ENCODE measurements at places on chromosomes 7 and 10.

DNA sequence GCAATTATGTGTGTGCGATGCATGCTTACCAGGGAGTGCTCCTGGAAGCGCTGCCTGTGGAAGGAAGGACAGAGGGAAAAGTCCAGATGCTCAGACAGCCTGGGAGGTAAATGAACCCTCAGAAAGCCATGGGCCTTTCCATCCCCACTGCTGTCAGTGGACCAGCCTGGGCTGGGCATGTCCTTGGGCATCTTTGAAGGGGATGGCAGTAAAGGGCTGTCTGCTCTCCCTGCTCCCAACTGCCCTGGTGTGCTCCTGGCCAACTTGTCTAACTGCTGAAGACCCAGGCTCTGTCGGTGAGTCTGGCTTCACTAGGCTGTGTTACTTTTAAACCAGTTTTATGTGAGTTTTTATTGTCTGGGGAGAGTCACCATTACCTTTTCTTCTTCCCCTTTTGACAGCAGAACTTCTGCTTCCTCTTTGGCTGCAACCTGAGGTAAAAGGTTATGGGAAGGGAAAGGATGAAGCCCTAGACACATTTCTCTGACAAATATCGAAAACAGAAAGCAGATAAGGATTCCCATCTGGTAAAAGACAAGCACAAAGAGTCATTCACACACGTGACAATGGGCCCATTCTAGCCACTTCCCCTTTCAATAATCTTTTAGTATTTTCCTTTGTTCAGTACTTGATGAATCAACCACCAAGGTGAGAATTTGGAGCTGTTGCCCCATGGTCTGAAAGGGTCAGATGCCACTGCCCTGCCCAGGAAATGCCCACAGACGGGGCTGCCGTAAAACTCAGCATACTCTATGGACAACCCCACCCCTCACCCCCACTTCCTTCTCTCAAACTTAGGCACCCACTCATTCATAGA, 27.6 kb upstream of the PIK3AP1 start:
- DNase-seq: no peak

DNA sequence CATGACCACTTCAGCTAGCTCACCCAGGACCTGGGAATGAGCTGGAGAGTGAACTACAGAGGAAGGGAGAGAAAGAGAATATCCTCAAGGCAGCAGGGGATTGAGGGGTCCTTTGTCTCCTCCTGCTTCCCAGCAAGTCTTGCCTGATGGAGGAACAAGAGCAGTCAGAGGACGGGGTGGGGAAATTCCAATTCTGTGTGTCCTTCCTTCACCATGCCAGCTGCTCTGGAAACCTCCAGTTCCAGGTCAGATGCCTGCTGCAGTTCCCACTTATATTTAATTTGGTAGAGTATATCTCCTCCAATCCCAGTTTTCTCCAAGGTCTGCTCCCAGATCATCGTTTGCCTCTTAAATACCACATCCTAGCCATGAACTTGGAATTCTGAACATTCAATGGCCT, 21.4 kb upstream of the LEP start:
- DNase-seq: no peak

DNA sequence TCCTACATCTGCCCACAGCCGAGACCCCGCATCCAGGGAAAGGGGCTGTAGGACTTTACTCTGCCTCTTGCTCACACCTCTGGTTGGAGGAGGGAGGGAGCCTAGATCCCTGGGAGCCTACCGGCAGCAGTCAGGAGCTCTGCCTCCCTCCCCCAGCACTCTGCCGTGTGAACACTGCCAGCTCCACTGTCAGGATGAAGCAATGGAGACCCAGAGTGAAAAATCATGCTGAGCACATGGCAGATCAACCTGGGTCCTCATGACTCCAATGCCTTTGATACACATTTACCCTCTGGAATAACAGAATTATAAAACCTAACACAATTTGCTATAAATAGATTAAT, 477.7 kb downstream of the TNS3 start:
- no peak for DNase-seq

GRCh38 chr10:62307635-62308034, 39.0 kb upstream of the RTKN2 start:
- DNase-seq: no peak

DNA sequence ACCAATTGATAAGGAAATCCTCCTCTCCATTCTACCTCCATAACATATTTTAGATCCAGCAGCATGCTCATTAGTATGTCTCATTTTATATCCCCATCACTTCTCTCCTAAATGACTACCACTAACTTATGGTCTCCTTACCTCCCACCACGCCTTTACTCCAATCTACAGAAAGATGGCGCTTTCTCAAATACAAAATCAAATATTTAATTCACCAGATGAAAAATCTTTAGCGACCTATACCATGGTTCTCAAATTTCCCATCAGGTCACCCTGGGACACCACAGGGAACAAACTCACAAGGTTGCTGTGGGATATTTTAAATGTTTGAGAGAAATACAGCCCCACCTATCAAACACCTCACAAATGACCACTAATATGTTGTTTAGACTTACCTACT, 27.0 kb upstream of the EBLN1 start:
- no peak for DNase-seq

DNA sequence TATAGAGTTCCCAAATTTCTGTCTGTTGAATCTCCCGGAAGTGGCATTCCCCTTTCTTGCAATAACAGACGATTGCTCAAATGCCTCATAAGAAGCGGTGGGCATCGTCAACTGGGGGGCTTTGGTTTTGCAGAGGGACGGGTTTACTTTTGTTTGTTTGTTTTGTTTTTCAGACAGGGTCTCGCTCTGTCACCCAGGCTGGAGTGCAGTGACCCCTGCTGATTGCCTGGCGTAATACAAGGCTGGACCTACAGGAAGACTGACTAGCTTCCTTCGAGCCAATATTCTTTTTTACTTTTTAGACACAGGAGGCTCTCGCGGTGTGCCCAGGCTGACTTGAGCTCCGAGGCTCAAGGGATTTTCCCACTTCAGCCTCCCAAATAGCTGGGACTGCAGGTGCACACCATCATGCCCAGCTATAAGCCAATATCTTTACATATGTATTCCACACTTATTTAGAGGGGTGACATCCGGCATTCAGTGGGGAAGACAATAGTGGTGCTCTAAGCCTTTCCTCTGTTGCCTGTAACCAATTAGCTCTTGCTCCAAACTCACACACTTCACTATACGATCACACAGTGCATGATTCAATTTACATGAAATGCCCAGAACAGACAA, 58.1 kb downstream of the FHIP2A start:
- DNase-seq: no peak

GRCh38 chr7:139623518-139623917, 100.0 kb downstream of the CLEC2L start:
- no peak for DNase-seq

GRCh38 chr7:50544992-50545391, 20.2 kb downstream of the DDC start:
- DNase-seq: no peak

DNA sequence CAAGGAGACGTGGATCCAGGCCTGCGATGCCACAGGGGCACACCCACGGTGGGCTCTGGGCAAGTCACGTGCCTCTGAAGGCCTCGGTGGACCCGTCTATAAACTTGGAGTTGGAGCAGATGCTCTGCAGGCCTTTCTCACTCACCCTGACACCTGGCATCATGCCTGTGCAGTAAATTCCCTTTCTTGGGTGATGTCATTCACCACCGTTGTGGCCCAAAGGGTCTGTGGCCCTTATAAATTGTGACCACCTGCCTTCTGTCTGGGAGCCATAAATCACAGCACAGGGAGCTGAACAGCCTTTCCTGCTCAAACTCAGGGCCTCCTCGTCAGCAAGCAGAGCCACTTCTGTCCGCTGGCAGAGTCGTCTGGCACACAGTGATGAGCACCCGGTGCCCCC, 52.2 kb downstream of the GPAM start:
- DNase-seq: no peak

DNA sequence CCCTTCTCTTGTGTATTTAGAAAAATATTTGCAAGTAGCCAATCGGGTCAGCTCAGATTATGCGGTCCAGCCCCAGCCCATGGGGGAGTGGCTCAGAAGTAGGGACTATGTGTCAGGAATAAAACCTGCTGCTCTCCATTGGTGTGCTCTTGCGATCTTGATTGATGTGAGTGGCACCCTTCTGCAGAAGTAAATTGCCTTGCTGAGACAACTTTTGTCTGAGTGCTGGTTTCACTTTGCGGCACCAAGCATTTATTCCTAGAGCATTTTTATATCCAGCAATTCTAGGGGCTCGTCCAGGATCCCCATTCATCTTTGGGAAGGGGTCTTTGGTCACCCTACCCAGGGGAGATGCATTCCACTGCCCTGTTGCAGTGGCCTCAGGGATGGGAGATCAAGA, 26.1 kb upstream of the FAM221A start:
- no peak for DNase-seq

DNA sequence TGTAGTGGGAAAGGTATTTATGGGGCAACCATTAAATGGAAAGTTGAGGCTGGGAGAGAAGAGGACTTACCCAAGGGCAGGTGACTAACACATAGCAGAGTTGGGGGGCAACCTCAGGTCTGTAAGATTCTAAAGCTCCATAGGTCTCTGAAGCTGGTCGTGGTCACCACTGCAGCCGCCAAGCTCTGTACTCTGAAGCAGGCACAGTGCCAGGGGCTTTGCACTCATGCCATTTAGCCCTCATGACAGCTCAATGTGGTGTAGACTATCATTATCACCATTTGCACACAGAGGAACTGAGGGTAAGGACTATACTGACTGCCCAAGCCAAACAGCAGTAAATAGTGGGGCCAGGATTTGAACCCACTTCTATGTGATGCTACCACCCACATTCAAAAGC, 32.5 kb upstream of the TMEM273 start:
- no peak for DNase-seq

GRCh38 chr10:19915816-19916215, 99.6 kb downstream of the PLXDC2 start:
- no peak for DNase-seq

DNA sequence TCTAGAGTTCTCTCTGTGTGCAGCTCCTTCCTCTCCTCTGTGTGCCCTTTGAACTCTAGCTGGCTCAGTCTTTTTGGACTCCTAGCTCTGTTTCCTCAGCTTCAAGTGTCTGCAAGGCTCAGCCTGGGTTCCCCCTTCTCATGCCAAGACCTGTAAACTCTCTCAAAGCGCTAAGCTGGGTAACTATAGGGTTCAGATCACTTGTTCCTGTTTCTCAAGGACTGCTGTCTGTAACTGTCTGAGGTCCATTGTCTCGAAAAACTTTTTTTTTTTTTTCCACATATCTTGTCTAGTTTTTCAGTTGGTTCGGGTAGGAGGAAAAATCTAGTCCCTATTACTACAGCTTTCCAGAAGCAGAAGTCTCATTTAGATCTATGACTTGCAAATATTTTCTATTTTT, 46.6 kb upstream of the PPP1R17 start:
- DNase-seq: no peak

DNA sequence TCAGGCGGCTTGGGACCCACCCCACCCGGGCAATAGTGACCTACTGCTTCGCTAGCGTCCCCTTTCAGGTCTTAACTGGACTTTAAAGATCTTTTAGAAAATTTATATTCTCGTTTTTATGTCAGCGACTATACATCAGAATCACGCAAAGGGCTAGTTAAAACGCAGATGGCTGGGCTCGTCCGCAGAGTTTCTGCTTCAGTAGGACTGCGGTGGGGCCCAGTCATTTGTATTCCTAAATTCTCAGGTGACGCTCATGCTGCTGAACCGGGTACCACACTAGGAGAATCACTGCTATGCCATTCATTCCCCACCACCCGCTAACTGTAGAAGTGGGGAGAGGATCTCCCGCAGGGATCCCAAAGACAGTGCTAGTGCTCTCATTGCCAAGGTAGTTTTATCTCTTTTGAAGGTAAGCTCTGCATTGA, 12.0 kb upstream of the SP8 start:
- DNase-seq: no peak

DNA sequence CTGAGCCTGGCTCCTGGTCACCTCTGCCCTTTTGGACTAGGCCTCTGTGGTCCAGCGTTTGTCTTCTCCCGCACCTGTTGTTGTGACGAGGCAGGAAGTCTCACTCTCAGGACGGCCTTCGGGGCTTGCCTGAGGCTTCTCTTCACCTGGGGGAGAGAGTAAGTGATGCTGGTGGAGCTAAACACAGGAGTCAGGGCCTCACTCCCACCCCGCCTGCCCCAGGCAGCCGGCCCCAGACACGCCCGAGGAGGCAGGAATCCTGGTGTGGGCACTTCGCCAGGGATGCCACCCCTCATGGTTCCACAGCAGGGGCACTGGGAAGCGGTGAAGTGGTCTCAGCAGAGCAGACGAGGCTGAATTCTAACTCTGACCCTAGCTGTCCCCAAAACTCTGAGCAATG, 42.4 kb downstream of the IL2RA start:
- no peak for DNase-seq

GRCh38 chr7:100476101-100476780, 2.8 kb downstream of the TSC22D4 start:
- DNase-seq: no peak

DNA sequence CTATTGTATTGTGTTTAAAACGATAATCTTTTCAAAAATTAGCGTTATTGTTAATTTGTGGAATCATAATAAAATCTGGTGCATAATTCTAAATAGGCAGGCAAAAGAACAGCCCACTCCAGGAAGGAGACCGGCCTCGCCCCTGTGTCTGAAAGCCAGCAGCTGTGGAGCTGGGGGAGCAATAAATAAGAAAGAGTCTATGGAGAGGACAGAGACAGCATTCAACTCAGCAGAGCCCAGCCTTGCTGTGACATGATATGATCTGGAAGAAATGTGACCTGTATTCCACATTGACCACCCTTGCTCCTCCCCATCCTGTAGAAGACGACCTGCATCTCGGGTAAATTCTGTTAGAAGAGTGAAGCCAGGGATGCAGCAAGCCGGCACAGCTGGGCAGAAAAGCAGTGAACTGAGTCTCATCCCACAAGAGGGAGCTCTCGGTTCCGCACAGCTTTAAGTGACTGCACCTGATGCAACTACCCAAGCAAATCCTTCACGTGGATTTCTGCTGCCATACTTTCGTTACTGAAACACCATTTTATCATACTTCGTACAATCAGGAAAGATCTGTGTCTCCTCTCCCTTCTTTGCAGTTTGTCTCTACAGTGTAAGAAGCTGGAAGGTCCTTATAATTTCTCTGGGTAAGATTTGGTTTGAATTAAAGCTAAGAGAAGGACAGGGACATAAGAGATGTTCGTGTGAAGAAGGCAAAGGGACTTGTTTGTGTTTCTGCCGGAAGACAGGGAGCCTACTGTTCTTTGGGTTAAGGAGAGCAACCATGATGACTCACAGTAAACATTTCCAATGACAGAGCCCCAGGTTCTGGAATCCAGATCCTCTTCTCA, 427.1 kb downstream of the GPAM start:
- no peak for DNase-seq

DNA sequence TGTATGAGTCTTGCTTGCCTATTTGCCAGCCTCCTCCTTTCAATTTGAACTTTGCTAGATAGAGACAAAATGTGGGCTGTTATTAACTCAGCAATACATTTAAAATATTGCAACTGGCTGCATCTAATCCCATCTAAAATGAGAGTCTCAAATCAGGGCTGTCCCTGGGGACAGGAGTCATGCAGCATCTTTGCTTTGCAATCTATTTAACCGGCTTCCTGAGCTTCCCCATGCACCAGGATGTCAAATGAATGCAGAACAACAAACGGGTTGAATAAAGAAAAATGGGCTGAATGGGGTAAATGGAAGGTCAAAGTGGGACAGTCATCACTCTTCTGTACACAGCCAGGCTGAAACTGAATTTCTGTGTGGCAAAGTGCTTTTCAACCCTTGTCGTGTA, 89.2 kb downstream of the AOAH start:
- DNase-seq: no peak
